Breast epithelium (tissue), 4 donors: ENCODE measurements at places on chromosomes 4 and X. TPM values are rescaled to one million over a fixed set of nuclear protein-coding genes. Genes with fewer than 3 reads are reported as not detected.

Gene IL9R
- 0.16 TPM for total RNA-seq

Gene MAGEE2
- not detected for total RNA-seq

Gene DMP1
- not detected for total RNA-seq

Gene TAF7L
- total RNA-seq, result not detected

Gene SRPK3
- 1.3 TPM for total RNA-seq

Gene EGFL6
- 0.59 TPM for total RNA-seq

Gene NPFFR2
- 0.29 TPM for total RNA-seq

Gene YTHDC1
- total RNA-seq, result 142 TPM

Gene USO1
- total RNA-seq, result 74.1 TPM

Gene TENM3
- total RNA-seq, result 4.6 TPM

Gene PNMA6A
- 0.73 TPM for total RNA-seq

Gene GYPE
- 0.66 TPM for total RNA-seq

Gene HSFX3
- not detected for total RNA-seq
